GM06990 (cell line): ENCODE measurements at places on chromosomes 12 and 14.
A peak's percentile ranks its signal among the peaks of the same experiment; 100 is the strongest.

DNA sequence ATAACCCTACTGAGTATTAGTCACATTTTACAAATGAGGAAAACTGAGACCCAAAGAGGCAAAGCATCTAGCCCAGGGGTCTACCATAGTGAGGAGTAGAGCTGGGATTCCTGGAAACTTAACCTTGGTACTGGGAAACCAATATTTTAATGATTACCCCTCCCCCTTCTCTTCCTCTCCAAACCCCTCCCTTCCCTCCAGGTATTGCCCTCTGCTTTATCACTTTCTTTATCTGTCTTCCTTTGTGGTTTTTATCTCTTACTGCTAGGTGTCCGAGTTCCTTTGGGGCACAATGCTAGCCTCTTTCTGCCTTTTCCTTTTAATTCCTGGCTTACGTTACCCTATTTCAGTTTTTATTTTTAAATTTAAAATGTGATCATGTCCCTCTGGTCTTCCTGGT lies 2.8 kb downstream of the GABARAPL1 start:
- DNase-seq: no peak

DNA sequence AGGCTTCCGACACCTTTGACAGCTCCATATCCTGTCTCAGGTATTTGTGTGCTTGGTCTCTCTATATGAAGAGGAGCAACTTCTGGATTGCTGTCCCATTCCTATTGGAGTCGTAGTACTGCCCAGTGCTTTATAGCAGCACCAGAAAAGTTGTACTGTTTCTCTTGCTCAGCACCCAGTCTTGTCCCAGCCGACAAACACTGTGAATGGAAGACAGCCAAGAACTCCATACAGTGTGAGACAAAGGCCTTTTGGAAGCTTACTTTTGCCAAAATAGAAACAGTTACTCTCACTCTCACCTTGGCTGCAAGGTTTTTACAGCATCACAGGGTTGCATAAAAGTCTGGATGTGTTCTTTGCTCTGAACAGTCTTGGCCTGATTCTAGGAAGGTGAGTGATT lies 105.3 kb downstream of the TGFB3 start:
- no peak for DNase-seq

DNA sequence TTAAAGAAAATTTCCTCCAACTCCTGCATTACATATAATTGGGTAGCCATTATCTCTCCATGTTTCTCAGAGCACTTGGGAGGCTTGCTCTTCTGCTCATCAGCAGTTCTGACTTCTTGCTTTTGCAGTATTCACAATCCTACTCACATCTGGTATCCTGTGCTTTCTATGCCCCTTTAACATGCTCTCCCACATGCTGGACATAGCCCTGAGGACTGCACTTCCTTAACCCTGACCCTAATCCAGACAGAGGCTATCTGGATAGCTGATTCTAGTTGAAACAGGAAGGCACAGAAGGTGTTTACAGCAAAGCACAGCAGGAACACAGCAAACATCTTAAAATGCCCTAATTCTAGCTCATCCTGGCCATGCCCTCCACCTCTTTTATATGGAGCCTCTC lies 7.3 kb upstream of the CMAS start:
- no peak for DNase-seq

DNA sequence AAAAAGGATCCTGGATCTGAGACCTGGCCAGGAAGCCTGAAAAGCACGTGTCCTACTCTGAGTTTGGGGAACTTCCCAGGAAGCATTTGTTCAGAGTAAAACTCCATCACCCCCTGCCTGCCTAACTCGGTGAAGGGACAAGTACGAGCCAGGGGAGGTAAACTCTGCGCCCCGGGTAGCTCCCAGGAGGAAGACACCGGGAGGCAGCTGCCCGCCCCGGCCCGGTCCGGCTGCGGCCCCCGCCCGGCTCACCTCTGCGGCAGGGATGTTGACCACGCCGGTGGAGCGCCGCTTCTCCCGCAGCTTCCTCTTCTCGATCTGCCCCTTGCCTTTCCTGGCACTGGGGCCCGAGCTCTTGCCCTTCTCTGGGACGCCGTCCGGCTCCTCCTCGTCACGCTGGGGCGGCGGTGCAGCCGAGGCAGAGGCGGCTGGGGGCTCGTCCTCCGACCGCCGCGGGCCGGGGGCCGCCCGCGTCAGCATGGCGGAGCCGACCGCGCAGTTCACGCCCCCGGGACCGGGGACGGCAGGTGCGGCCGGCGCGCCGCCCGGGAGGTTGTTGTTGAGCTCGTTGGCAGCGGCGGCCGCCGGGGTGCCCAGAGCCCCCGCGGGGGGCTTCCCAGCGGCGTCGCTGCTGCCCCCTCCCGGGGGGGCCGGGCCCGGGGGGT lies 1.2 kb downstream of the PAWR start:
- peak; percentile 73 for DNase-seq

- DNase-seq: no peak
Observed at GRCh38 chr12:2051700-2052621, 826 bp upstream of the CACNA1C start.

GRCh38 chr12:60144395-60144794 lies 548.6 kb downstream of the SLC16A7 start:
- no peak for DNase-seq

DNA sequence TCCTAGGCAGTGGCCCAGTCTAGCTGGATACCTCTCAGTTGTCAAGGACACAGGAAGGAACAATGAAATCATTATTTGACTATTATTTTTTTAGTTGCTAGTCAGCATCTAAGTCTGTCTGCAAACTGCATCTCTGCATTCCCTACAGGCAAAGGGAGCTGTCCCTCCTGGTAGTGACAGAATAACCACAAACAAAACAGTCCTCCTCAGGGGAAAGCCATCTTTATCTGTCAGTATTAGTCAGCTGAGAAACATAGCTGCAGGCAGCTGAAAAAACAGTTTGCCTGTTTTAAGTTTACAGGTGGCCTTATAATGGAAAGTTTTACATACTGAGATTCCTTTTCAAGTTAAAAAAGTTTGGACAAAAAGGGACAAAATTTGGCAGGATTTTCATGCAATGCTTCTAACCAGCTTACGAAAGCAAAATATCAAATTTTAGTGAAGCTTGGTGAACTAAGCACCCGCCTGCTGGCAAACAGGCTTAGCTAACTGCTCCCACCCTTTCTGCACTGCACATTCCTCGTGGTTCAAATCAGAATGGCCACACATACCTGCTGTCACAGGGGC lies 29.5 kb downstream of the SLC25A21 start:
- DNase-seq: no peak

DNA sequence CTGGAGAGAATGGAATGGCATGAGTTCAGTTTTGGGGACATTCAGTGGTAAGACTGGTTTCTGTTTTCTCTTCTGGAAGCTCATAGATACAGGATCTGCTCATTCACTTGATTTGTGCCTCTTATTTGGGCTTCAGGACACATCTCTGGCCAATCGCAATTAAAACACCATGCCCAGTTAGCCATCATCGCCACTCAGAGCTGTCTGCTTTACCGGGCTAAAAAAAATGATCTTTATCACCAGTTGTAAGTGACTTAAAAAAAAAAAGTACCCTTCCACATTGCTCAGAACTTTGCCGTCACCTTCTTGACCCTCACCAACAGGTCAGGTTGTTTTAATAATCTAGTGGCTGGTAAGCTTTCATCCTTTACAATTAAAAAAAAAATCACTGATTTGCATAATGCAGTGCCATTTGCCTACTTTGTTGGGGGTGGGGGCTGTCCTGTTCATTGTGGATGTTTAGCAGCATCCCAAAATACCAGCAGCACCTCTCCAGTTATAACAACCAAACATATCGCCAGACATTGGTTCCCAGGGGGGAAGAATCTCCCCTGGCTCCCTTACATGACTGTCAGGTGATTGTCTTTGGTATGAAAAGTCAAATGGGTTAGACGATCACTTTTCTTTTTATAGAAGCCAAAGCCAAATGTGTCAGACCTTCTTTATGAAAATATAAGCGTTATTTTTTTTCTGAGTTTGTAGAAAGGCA lies 150.1 kb downstream of the PRKCH start:
- no peak for DNase-seq

- no peak for DNase-seq
Observed at GRCh38 chr14:77025744-77026165, 2.8 kb downstream of the IRF2BPL start.

- no peak for DNase-seq
Observed at GRCh38 chr12:109738209-109738608, 24.6 kb downstream of the FAM222A start.

DNA sequence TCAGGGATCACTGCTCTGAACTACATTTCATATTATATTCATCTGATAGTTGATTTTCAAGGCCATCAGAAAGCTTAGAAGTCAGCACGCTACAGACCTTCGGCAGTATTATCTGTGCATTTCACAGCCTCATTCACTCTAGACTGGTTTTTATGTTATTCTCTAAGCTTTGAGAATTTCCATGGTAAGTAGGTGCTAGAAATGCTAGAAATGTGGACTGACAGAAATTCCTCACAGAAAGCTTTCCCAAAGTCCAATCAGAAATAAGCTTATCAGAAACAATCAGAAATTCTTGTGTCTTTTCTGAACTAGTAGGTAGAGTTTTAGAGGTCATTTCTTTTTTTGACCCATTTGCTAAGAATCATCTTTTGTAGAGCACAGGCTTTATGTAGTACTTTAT lies 176.6 kb downstream of the TMTC3 start:
- no peak for DNase-seq

DNA sequence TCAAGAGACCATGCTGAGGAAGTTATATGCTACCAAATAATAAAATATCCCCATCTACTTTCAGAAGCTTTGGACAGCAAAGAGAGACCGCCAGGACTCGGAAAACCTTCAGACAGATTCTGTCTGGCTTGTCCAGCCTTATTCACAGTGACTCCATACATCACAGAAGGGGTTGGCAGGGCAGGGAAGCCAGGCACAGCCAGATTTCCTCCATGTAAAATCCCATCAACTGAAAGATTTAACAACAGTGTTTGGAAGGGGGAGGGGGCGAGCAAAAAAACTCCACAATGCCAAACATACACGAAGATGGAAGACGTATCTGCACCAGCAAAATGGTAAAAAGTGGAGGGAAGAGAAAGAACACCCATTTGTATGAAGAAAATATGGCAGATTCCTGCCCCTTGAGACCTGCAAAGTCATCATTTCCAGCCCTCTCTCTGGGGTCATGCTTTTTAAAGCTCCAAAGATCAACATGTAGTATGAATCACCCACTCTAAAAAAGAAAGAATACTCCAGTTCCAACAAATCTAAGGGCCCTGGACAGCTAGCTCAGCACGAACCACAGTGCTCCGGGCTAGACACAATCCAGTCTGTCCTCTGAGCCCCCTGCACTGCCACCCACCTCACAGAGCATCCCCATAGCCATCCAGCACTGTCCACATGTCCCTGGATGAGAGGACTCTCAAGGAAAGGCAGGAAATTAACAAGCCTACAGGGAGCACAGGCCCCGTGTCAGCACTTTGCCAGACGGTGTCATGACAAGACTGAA lies 116.4 kb downstream of the DICER1 start:
- no peak for DNase-seq

- DNase-seq: no peak
Observed at GRCh38 chr14:96274543-96274942, 18.5 kb downstream of the BDKRB1 start.

DNA sequence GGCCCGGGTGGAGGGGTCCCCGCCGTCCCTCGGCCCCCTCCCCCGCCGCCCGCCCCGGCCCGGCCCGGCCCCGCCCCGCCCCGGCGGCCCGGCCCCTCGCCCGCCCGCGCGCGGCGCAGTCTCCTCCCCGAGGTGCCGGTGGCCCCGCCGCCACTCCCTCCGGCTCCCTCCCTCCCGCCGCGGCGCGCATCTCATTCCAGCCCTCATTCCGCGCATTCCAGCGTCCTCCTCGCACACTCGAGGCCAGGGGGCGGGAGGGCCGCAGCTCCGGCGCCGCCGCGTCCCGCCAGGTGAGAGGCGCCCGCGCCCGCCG lies at the start of gene TEAD4:
TSS of gene TEAD4 (plus strand) at position 206 of the 313 bp plus-strand sequence.
- no peak for DNase-seq

DNA sequence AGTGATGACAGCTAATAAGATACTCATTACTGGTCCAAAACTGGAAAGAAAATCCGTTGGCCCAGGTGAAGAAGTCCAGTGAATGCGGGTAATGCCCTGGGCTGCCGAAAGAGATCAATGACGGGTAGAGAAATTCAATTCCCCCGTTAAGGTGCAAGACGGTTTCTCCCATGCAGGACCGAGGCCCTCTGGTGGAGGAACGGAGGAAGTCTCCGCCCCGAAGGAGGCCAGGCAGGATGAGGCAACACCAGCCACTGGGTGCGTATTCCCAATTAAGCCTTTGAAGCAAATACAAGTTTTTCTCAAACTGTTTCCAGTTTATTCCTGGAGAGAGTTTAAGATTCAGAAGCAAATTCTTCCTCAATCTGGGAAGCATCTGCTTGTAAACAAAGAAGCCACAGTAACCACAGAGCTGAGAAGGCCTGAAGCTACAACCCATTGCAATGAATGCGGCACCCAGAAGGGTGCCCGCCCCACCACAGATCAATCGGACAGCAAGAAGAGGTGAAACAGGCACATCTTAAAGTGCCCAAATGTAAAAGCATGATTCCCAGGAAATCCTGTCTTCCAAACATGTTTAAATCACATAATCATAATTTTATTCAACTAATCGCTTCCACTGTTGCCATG lies 118.5 kb downstream of the TTC7B start:
- DNase-seq: peak; percentile 23

GRCh38 chr12:94266796-94267536 lies 118.6 kb downstream of the PLXNC1 start:
- no peak for DNase-seq

DNA sequence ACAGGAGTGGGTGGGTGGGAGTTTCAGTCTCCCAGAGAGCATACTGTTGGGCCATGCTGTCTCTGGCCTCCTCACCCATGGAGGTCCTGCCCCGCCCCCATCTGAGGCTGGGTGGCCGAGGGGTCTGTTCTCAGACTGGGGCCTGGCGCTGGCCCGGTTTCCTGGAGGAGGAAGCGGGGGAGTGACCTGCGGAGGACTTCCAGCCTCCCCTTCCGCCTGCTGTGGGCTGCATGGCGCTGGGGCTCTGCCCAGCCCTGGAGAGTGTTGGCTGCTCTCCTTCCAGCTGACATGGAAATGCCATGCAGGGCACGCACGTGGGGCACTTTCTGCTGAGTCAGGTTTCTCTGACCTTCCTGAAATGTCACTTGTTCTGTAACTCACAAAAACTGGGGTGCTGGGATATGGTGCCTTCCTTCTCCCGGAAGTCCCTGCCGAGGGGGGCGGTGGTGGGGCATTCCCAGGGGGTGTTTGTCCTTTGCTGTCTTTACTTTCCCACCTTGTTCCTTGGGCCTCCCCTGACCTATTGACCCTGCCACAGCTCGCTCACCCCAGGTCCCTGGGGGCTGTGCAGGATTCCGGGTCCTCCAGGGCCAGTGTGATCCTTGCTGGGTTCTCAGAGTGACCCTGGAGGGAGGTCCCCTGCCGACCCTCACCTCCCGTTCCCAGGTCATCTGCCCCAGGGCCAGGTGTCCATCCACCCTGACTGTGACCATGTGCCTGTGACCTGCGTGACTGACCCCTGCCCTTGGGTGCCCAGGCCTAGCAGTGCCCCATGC lies 23.6 kb downstream of the PACS2 start:
- DNase-seq: peak; percentile 1
